Stimulated activated memory B cell treated with anti-CD40 and anti-IgM and Interleukin-4, amounts not matched to agents 10 μg/mL and 1 μg/mL and 100 μg/mL, for 72 hours (primary cell): ENCODE measurements at places on chromosomes 12 and 14.
A peak's percentile ranks its signal among the peaks of the same experiment; 100 is the strongest.

DNA sequence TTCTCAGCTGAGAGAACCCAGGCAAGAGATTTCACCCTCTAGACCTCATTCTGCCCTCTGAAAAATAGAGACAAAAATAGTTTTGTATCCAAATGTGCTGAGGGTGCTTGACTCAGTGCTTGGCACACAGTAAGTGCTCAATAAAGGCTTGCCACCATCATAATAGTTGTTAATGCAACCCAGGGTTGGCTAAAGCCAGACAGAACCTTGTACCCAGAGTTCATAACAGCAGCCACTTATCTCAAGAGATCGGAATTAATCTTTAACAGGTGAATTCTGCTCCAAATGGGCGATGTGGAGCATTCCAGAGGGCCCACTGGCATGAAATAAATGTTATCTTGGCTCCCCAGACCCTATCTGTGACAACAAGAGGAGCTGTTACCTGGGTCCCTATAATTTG is 2.9 kb downstream of the TRPV4 start:
- ATAC-seq: no peak

DNA sequence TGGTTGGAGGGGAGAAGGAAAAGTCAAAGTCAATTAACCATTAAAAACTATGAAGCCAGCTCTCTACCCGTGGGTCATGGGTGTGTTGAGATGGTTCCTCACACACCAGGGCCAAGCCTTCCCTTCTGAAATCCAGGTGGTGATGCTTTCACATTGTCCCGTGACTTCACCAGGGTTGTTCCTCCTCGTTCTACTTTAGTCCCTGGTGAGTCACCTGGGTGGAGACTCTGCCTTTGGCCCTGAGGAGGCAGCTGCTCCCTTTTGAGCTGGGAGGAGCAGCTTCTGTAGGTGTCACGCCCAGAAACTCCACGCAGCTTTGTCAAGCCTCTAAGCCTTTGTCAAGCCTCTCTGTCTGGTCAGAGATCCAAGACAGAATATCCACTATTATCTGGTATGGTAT is 348.3 kb downstream of the BMP4 start:
- peak; percentile 79 for ATAC-seq

DNA sequence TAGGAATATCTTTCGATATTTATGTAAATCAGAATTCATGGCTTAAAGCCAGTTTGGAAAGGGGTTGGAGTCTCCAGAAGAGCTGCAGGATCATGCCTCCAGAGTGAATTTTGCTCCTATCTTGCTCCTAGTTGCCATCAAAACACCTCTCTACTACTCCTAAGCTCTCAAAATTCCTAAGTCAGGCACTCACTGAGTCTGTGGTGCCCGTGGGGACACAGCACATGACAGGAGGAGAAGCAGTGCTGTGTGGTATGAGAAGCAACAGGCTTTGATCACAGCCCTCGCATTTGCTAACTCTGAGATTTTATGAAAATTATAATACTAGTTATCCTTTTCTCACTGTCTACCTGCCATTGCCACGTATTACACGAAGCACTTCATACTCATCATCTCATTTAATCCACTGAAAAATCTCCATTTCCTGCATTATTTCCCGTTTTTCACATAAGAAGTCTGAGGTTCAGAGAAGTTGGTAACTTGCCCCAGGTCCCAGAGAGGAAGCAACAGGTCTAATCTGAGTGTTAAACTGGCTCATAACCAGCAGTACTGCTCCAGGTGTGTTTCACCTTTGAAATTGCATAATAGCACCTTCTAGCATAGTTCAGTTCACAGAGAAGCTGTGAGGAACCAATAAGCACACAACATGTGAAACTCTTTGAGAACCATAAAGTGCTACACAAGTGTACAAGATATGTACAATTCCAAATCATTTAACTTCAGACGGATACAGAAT is 33.1 kb upstream of the SLC35F4 start:
- ATAC-seq: no peak

- no peak for ATAC-seq
These were observed 163.5 kb downstream of the KITLG start for GRCh38 chr12:88416786-88417185.

DNA sequence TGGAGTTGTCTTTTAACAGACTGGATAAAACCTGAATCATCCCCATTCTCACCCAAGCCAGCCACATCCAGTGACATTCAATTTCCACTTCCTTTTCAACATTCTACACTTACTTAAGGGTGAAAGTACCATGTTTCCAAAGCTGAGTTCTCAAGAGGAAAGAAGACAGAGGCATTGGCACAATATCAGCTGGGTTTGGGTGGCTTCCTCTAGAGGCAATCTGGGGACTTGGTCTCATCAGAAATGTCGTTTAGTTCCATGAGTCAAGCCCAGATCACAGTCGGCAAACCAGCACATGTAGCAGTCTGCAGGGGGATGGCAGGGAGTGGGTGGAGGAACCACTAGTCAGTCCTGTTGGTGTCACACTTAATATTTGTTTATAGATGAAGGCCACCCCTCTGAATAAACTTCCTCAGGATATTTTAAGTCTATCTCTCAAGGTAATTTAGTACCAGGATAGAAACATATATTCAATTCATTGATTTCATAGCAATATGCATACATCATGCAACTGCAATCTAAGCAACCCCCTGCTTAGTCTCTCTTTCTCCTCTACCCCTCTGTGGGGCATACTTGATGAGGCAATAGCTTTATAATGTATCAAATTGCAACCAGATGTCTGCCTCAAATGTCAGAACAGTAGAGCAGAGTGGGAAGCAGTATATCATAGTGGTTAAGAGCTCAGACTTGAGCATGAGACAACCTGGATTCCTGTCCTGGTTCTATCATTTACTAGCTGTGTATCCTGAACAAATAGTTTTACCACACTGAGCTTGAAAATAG is 3.0 kb downstream of the SRRM4 start:
- no peak for ATAC-seq

GRCh38 chr14:59464486-59465315 is 479 bp downstream of the GPR135 start:
- ATAC-seq: peak; percentile 86

GRCh38 chr14:100764471-100765115 is 37.9 kb downstream of the DLK1 start:
- ATAC-seq: peak; percentile 37
